Fibroblast of skin of right quadriceps (primary cell): ENCODE measurements at places on chromosomes 7 and 10.
A peak's percentile ranks its signal among the peaks of the same experiment; 100 is the strongest.

GRCh38 chr10:23779301-23779700, 340.4 kb downstream of the OTUD1 start:
- no peak for DNase-seq

DNA sequence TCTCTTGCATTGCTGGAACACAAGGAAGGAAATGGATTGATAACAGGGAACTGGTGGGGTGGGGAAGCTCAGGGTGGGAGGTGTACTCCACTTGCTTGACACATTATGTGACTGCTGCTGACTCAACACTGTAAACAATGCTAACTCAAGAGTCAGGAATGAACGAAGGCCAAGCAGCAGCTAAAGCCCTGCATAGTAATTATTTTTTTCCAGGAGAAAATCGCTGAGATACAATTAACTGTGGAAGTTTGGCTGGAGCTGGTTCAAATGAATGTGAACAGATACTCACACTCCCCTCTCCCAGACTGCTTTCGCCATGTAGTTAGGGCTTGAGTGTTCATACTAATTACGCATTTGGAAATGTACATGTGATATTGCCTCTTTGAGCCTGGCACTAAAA, 170.9 kb upstream of the AOAH start:
- no peak for DNase-seq

GRCh38 chr7:137626469-137627067, 220.2 kb downstream of the DGKI start:
- peak; percentile 47 for DNase-seq

DNA sequence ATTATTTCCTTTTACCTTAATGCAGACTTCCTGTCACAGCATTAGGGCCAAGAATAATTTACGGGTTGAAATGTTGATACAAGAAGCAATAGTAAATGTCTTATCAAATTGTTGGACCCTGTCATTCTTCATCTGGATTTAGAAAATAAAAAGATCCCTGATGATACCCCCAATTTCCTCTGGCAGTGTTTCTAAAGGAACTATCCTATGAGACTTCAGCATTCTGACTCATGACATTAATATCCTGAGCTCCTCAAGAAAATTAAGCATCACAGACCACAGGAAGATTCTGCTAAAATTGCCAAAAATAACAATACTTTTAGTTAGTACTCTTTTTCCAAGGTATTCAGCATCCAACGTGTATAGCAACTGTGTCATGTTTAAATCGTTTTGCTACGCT, 490.5 kb upstream of the ANKRD30A start:
- peak; percentile 86 for DNase-seq

- DNase-seq = no peak
These were observed 274.6 kb upstream of the ZNF32 start for GRCh38 chr10:43923328-43923727.

GRCh38 chr7:131800008-131800407, 243.6 kb upstream of the PODXL start:
- DNase-seq = no peak

DNA sequence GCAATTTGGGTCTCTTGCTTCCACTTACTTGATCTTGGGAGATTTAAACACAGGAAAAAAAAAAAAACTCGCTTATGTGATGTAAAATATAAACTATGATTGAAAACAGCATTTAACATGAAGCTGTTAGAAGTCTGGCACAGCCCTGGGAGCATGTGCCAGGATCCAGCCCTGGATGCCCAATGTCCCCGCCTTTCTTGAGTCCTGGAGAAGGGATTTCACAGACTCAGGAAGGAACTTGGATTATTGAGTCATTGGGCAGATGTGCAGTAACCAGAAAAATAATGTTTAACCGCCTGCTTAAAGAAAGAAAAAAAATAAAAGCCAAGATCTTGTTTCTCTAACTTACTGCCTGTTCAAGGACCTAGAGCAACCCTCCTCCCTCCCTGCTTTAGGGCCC, 3.7 kb upstream of the JCAD start:
- DNase-seq = peak; percentile 86

DNA sequence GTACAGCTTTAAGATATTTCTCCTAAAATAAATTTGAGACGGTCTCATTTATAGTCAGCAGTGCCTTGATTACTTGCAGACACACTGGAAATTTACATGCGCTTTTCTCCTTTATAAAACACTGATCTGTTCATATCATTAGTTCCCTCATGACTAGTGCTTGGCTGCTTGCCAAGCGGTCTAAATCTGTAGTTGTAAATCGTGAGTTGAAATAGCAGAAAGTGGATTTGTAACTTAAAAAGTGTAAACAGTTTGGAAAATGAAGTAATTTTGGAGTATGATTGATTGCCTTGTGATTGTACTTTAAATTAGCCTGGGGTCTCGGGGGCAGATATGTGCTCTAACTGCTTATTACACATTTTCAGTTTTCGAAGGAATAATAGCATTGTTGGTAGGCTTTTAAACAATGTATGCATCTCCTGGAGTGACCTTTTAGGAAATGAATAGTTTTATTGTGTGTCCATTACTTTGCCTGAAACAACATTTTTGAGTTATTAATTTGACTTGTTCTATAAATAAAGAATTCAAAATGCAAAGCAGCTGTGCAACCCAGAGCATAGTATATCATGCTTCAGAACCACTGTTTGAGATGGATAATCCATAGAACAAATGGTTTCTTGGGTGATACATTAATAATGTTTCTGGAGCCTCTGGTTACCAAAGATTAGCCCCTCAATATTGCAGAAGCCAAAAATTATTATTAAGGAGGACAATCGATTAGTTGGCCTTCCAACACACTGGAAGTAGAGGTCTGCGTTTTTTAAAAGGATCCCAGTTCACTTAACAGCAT, 73.3 kb downstream of the ARID5B start:
- DNase-seq = peak; percentile 84

GRCh38 chr7:18962031-18962430, 155.4 kb downstream of the TWIST1 start:
- peak; percentile 56 for DNase-seq

GRCh38 chr10:75672842-75673241, 241.4 kb downstream of the LRMDA start:
- peak; percentile 52 for DNase-seq

- DNase-seq = peak; percentile 79
These were observed 195.0 kb downstream of the AHR start for GRCh38 chr7:17493446-17493845.

DNA sequence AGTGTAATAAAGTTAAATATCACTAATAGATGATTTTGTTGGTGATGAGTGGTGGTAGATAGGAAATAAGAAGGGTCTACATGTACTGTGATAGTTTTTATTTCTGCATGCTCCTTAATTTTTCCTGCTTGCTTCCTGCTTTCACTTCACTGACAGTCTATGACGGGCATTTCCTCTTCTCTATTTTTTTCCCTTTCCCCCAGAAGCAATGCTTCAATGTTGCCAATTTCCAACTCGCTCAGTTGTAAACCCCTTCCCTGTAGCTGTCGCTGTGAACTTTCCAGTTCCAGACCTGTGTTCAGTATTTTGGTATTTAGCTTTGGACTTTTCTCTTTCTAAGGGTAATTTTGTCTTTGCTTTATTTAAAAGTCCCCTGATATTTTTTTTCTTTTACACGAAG, 123.5 kb upstream of the AGR3 start:
- DNase-seq = no peak

GRCh38 chr10:124035306-124035927, 58.0 kb downstream of the CHST15 start:
- no peak for DNase-seq

- no peak for DNase-seq
These were observed 765 bp downstream of the CELF2 start for GRCh38 chr10:11018432-11018841.

- no peak for DNase-seq
These were observed 137.2 kb upstream of the GPR22 start for GRCh38 chr7:107332488-107333269.

DNA sequence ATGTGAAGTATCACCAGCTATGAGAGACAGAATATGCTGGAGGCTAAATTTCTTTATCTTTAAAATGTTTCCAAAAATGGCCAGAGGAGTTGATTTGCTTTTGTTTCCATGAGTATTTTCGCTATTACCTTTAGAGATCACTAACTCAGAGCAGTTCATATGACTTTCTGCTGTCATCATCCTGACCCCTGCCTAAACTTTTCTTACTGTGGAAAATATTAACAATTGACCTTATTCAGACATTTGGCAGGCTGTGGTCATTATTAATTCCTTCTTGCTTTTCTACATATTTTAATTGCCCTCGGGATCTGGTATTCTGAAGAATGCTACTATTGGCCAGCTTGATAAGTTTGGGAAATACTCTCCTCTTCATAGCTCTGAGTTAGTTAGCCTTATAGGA, 156.5 kb downstream of the EXOC4 start:
- no peak for DNase-seq

GRCh38 chr7:24227068-24227467, 56.9 kb upstream of the NPY start:
- DNase-seq = no peak

- no peak for DNase-seq
These were observed 615.8 kb downstream of the CCSER2 start for GRCh38 chr10:84944187-84944586.

DNA sequence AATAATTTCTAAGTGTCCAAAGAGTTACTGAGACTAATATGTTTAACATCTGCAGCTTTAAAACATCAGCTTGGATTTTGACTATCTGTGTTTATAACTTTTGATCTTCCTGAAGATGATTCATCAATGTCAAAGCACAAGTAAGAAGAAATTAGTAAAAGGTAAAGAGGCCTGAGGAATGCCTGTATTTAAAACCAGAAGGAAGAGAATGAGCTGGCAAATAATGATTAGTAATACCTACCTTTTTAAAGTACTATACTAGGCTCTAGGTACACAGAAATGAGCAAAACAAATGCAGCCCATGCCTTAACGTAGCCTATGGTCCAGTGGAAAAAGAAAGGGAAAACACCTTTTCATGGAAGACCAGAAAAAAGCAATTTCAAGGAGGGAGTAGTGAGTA, 158.0 kb downstream of the KCND2 start:
- no peak for DNase-seq

DNA sequence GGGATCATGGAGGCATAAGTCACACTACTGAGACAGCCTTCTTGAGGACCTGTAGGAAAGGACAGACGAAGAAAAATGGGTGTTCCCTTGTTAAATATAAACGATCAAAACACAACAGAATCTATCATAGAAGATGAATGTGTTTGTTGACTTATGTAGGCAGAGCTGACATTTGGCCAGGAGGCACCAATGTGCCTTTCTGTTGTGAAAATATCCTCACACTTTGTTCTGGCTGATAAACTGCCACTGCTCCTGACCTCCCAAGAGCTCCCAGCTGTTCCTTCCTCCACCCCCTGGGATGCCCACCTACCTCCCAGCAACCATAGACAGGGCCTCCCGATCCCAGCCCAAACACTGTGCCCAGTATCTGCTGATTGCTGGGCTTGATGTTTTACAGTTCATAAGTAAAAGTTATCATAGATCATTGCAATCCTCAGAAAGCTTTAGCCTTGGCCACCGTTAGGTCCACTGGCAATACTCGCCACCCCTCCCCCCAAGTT, 116.6 kb downstream of the CTTNBP2 start:
- no peak for DNase-seq

DNA sequence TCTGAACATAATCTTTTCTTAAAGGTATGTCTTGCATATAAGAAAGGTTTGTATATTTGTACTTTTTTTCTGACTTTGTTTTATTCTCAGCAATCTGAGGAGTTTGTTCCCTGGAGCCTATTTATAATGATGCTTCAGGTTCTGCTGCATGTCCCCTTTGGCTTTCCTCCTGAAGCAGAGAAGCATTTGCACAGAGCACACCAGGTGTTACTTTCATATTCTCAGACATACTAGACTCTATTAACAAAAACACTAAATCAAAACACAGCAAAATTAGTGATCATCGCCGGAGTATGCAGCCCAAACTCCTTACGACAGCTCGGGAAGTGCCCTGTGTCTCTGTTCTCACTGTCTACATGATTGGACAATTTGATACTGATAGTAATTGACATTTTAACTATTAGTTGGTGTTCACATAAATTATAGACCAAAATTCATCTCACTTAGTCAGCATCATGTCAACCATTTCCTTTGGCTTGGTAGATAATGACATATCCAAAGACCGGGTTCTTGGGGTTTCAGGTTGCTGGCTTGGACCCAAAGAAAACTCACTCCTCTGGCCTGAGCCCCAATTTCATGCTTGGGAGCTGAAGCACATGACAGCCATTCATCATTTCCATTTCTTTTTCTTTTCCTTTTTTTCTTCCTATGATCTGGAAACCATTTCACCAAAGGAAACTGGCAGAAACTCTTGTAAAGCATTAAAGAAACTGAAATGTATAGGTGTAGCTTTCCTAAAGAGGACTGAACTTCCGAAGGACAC, 400.1 kb upstream of the NRP1 start:
- peak; percentile 43 for DNase-seq

DNA sequence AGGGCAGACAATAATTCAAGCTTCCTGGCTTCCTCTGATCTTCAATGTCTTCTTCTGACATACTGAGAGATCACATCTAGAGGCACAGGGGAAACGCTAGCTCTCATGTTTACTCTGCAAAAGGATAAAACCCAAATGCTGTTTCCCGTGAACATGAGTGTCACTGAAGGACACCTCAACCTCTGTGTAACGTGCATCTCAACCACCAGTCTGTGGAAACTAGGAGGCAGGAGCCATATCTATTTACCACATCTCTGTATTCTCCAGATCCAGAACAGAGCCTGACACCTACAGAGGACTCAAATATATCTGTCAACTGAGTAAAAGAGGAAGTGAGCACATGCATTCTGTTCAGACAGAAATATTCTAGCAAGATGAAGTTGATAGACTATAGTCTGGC, 140.3 kb upstream of the TARP start:
- DNase-seq = no peak

DNA sequence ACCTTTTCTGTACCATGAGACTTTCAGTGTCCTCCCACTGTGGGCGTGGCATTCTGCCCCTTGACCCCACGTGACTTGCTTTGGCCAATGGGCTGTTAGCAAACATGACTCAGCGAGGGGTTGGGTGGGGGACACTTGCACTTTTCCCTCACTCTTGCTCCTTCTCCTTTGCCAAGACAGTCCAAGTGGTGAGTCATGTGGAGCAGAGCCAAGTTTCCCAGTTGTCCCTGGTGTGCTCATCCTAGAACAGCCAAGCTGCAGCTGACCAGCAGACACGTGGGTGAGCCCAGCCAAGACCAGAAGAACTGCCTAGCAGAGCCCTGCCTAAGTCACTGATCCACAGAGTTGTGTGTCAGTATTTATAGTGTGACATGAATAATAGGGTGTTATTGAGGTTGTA, 82.8 kb upstream of the CPXM2 start:
- peak; percentile 70 for DNase-seq

DNA sequence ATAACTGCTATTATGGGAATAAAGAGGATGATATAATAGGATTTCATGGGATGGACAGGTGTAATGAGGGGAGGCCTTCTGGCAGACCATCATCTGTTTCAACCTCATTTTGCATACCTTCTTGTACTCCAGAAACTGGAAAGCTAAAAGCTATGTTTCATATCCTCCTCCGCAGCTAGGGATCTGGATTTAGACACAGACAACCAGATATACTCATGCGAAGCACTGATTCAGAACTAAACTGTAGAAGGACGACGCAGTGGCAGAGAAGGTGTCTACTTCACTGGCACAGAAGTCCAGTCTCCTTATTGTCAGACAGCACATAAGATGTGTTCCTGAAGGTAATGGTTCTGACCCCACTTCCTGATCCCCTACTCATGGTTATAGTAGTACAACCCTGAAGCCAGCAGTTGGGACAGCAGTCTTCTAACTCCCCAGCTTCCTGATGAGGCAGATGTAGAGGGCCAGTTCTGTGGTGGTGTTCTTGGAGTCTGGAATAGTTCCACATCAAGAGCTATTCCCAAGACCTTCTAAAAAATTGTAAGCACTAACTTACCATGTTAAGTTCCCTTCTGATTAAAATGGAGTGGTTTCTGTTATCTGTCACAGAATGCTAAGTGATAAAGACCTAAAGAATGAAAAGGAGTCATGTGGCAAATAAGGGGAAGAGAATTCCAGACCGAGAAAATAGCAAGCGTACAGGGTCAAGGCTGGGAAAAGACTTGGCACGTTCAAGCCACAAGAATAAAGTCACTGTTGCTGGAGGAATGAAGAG, 550.3 kb downstream of the GRM8 start:
- DNase-seq = peak; percentile 46
